ENCODE measurements at places on chromosomes 1 and 21.

GRCh38 chr1:39727221-39727931 lies 11.3 kb upstream of the PPIE start:
- no peak for DNase-seq

- DNase-seq = peak; percentile 54
Observed at GRCh38 chr21:41024746-41025254, 143.2 kb upstream of the BACE2 start.

DNA sequence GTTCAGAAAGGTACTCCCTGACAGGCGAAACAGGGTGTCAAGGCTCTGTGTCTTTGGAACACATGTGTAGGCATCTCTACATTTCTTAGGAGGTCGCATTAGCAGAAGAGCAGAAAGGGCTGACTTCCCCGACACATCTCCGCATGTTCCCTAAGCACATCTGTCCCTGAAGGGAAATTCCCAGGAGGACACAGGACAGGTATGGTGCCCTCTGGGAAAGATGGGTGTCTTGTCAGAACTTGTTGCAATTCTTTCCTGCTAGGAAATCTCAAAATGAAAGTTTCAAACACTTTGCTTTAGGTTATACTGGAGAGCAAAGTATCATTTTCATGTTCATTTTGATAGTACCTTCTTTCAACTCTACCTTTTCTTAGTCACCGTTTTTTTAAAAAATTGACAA lies 2.0 kb downstream of the DSCAM start:
- no peak for DNase-seq

DNA sequence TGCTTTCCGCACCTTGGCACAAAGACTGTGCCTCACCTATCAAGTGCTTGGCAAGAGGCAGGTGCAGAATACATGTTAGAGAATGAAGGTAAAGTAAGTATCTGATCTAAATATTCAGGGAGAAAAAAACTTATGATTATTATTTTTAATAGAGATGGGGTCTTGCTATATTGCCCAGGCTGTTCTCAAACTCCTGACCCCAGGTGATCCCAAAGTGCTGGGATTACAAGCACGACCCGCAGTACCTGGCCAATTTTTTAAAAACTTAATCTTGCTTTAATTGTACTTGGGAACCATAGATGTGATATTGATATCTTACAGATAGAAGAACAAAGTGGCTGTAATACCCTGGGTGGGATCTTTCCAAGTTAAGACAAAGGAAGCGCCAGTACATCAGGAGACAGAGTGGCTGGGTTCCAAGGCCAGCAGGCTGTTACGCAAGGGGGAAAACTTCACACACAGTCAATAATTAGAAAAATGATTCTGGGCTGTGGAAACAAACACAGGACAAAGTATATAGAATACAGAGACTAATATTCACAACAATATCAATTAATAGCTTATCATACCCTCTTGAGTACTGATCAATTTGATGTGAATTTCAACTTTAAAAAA lies 58.6 kb upstream of the ATP1A1 start:
- no peak for DNase-seq

GRCh38 chr1:12078938-12079861 lies 16.1 kb downstream of the TNFRSF8 start:
- peak; percentile 14 for DNase-seq

- DNase-seq = no peak
Observed at GRCh38 chr1:210525716-210526454, 197.2 kb downstream of the HHAT start.

- DNase-seq = no peak
Observed at GRCh38 chr21:42665026-42665425, 11.6 kb downstream of the PDE9A start.

GRCh38 chr1:116226017-116226416 lies 114.8 kb downstream of the MAB21L3 start:
- DNase-seq = no peak

- no peak for DNase-seq
Observed at GRCh38 chr1:24081190-24081589, 30.7 kb downstream of the MYOM3 start.

DNA sequence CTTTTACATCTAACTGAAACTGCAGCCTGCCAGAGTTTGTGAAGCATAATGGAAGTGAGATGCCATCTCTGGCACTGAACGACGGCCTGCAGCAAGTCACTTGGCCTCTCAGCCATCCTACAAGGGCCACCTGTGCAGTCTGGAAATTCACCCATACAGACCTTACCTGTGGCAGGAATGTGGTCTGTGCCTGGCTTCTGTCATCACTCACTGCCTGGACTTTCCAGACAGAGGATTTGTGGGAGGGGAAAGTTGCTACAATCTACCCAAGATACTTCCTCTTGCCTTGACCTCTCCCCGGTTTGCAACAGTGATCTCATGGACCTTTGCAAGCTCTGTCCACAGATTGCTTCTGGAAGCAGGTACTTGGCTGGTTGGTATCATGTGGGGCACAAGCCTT lies 58.4 kb upstream of the ATP1B1 start:
- no peak for DNase-seq

- DNase-seq = no peak
Observed at GRCh38 chr1:235078480-235079381, 49.9 kb downstream of the TOMM20 start.

GRCh38 chr1:154819628-154820590 lies 50.2 kb downstream of the KCNN3 start:
- DNase-seq = no peak

Data from NCI-H2227 treated with DMSO at 0.1 percent for 48 hours (cell line).